ENCODE measurements at places on chromosomes 12 and 14.

GRCh38 chr12:103455020-103455763, 40.6 kb downstream of the C12orf42 start:
- DNase-seq: no peak

DNA sequence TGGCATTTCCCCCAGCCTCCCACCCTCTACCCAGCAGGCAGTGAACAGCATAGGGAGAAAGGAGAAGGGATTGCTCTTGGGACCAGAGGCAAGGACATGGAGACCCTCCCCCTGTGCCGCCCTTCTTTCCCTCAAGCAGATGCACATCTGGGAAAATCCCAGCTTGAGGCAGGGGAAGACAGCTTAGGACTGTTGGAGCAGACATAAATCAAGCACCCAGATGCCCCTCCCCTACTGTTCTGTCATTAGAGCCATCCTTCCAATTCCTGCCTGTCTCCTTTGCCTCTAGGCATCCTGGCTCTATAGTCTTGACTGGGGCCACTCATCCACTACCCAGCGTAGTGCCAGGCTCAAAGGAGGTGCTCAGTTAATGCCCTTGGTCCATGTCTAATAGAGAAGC, 7.5 kb upstream of the CISTR start:
- no peak for DNase-seq

GRCh38 chr12:26554332-26554731, 278.7 kb downstream of the ITPR2 start:
- no peak for DNase-seq

GRCh38 chr12:25347716-25348592, 97.2 kb upstream of the KRAS start:
- peak; percentile 23 for DNase-seq

GRCh38 chr12:45216983-45217485, 1.1 kb downstream of the ANO6 start:
- peak; percentile 33 for DNase-seq

DNA sequence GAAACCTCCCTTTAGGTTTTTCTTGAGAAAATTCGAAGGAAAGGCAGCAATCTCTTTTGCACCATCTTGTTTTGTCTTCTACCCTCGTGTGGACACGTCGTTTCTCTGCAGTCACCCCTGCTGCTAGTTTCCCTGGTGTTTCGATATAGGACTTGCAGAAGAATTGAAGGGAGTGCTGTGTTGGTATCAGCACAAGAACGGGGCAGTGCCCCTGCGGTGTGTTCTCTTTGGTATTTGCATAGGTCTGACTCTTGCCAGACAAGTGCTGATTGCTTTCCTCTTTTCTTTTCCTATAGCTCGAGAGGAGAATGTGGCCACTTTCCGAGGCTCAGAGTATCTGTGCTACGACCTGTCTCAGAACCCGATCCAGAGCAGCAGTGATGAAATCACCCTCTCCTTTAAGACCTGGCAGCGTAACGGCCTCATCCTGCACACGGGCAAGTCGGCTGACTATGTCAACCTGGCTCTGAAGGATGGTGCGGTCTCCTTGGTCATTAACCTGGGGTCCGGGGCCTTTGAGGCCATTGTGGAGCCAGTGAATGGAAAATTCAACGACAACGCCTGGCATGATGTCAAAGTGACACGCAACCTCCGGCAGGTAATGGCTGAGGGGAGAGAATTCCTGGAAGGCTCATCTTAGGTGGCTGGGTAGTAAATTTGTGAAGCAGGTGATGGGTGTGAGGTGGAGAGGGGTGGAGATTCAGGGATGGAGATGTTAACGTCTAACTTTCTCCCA, 474.8 kb downstream of the NRXN3 start:
- no peak for DNase-seq

GRCh38 chr12:79691511-79692248, 916 bp upstream of the PAWR start:
- DNase-seq: peak; percentile 75
